HL-60 (cell line): ENCODE measurements at places on chromosomes 1 and 21.

DNA sequence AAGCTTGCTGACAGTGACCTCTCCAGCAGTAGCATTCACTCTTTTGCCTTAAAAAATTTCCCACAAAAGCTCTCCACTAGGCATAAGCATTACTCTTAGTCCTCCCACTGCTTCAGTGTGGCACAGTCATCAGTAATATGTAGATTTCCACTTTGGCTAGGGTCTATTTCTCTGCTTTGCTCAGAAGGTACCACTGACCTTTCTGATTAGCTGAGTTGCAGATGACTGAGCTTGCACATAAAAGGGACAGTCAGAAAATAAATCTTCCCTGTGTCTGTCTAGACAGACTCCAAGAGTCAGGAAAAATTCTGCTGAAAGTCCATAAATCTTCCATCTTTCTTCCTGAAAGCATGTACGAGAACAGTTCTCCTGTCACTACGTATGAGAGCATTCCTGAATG lies 56.6 kb upstream of the APP start:
- no peak for DNase-seq

DNA sequence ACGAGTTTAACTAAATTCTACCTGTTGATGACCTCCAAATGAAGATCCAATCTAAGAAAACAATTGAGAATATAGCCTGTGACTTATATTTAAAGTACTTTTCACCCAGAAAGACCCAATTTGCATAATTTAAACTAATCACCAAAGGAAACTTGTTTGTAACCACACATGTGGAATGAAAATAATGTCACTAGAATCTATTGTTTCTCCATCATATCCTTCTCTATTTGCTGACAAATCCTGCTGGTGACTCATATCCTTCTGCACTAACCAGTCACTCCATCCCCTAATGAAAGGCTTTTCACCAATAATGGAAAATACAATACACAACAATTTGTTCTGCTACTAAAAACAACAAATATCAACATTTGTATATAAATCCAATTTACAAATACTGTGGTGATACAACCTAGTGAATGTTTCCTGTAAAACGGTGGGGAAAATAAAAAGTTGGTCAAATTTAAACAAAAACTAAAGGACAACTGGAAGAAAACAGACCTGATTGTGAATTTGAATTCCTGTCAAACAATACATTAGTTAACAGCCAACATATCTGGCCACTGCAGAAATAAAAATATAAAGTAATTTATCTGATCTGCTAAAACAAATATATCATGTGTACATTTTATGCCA lies 6.5 kb downstream of the PTP4A2 start:
- no peak for DNase-seq

DNA sequence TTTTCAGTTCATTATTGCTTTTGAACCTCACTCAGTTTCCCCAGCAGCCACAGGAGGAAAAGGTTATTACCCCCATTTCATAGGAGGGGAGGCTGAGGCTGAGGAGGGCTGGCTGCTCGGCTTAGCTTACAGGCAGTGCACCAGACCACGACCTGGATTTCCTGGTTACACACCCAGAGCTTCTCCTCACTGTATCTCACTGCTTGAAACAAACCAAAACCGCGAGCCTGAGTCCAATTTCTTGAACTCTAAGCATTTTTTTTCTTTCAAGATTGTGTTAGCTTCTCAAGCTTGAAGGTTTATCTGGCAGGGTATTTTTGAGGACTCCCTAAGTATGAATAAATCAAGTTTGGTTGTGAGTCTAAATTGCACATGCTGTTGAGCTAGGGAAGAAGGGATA lies 188.9 kb upstream of the EDN2 start:
- DNase-seq, result peak; percentile 38

DNA sequence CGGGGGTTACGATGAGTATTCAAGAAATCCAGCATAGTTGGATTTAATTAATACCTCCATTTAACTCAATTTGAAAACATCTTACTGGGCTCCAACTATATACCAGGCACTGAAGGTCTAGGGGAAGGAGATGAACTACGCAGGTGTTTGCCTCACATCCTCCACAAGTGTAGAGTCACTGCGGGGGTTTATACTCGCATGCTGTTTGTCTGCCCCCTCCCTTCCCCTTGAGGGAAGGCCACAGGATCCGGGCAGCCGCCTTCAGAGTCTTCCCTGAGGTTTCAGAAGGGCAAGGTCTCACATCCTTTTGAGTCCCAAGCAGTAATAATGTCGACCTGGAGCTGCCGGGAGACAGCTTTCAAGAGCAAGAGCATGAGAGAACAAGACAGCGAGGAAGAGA lies 142.4 kb upstream of the GALNT2 start:
- no peak for DNase-seq

DNA sequence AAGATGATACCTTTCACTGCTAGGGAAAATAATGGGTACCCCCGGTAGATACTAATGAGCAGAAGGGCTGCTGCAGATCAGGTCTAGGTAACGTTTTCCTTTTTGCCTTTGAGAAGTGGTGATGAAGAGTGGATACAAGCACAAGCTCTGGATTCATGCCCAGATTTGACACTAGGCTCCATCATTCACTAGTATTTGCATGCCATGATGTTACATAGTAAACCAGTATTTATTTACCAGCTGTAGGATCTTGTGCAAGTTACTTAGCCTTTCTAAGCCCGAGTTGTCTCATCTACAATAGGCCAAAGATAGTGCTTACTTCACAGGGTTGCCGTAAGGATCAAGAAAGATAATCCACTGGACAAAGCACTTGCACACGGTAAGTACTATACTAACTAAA lies 14.2 kb downstream of the PTPN14 start:
- DNase-seq, result no peak

DNA sequence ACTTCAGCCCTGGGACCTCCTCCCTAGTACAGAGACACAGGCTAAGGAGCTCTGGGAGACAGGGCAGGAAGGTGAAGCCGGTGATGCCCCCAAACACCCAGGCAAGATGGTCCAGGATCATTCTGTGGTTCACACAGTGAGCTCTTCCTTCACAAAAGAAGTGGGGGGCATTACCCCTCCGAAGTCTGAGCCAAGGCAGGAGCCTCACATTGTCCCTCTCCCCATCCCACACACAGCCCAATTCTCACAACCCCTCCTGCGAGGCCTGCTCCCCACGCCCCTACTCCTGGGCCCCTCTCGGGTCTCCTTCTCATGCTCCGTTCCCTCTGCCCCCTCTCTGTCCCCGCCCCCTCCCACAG lies 10.7 kb downstream of the MEF2D start:
- peak; percentile 28 for DNase-seq

GRCh38 chr1:156126630-156127534 lies 12.4 kb downstream of the LMNA start:
- DNase-seq, result peak; percentile 83

- no peak for DNase-seq
Observed at GRCh38 chr1:180248176-180248575, 18.1 kb downstream of the LHX4 start.

- peak; percentile 53 for DNase-seq
Observed at GRCh38 chr1:6634371-6635052, 9.8 kb downstream of the THAP3 start.

DNA sequence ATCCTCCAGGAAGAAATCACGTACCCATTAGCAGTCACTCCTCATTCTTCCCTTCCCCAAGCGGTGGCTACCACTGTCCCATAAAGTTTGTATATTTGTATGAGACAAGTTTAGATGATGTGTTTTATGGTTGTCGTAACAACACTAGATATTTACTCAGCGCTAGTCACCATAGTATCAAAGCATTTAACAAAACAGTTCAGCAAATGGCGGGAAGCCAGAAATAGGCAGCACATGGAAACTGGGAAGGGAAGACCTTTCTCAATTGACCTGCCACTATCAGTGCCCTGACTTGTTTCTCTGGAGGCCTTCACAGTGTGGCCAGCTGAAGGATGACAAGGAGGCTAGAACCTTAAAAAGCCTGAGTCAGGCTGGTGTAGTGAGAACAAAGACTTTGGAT lies 31.1 kb downstream of the CNST start:
- DNase-seq, result no peak

GRCh38 chr1:47984175-47984789 lies 12.9 kb downstream of the TRABD2B start:
- DNase-seq, result no peak

GRCh38 chr1:171254859-171255258 lies 6.6 kb downstream of the FMO1 start:
- no peak for DNase-seq

DNA sequence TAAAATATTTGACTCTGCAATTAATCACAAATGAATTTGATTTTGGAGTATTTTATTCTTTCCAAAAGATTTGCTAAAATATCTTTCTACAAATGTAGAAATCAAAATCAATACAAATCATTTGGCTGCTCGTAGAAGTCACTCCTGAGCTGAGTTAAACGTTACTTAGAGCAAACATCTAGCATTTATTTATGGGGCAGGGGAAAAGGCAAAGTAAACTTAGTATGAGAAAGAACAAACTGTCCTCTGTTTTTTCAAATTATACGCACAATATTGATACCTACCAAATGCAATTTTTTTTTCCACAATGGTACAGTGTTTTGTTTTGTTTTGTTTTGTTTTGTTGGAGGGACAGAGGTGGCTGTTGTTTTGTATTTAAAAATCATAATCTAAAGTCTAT lies 233.8 kb downstream of the TTLL7 start:
- no peak for DNase-seq

DNA sequence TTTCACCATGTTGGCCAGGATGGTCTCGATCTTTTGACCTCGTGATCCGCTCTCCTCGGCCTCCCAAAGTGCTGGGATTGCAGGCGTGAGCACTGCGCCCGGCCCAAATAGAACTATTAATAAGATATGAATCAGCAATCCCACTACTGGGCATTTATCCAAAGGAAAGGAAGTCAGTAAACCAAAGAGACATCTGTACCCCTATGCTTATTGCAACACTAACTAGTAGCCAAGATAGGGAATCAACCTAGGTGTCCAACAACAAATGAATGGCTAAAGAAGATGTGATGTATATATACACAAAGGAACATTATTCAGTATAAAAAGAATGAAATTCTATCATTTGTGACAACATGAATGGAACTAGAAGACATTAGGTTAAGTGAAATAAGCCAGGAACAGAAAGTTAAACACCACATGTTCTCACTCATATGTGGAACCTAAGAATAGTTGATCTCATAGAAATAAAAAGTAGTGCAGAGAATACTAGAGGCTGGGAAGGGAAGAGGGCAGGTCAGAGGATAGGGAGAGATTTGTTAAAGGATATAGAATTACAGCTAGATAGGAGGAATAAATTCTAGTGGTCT lies 48.8 kb downstream of the XPR1 start:
- no peak for DNase-seq

GRCh38 chr1:151158326-151158725 lies 1.9 kb downstream of the TNFAIP8L2 start:
- DNase-seq, result no peak

DNA sequence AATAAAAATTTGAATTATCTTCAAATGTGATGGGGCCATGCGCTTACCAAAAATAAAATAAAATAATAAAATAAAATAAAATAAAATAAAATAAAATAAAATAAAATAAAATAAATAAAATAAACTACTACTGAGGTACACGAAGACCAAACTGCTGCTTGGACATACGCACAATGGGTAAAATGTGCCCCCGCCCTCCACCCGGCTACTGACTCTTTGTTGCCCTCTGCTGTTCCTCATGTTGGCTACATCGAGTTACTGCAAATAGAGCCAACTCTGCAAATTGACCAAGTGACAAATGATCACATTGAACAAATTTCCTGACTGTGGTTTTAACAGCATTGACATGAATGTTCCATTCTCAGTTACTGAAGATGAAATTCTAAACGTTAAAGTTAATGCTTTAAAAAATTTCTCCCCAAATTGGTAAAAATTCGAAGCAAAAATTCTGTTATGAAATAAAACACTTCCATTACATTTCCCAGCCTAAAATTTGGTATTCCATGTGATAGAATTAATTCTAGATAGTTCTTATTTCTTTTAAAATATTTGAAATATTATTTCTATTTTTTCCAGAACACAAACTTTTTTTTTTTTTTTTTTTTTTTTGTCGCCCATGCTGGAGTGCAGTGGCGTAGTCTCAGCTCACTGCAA lies 18.8 kb upstream of the MAP1LC3C start:
- DNase-seq, result peak; percentile 38

DNA sequence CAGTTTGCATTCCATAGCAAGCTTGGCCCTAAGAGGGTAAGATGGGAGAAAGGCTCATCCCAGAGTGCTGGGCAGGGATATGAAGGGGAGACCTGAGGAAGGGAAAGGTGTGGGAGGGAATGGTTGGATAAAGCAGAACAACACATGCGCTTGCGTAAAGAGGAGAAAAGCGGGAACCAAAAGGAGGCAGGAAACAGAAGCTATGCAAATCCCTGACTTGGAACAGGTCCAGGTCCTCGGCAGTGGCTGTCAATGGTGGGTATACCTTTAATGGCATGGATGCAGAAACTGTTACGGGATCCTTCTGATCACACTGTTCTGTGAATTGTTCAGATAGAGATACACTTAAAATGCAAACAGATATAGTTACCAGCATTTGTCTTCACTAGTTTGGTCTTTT lies 455.6 kb downstream of the SIPA1L2 start:
- DNase-seq, result no peak

- DNase-seq, result no peak
Observed at GRCh38 chr1:90881034-90881433, 140.8 kb downstream of the ZNF644 start.

DNA sequence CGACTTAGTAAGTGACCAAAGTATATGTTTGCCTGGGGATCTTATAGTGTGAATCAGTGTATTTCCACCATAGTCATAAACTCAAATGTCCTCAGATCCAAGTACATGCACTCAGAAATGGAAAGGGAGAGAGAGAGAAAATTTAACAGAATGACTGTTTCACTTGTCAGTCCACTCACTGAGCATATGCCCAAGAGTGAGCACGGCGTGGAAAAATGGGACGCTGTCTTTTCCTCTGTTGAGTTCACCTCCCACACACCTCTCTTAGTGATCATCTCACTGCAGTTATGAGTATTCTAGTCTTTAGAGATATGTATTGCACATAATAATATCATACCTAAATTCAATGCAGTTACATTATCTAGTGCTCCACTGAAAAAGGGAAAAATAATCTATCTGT lies 156.8 kb upstream of the PRMT6 start:
- DNase-seq, result no peak

- no peak for DNase-seq
Observed at GRCh38 chr1:70331962-70332361, 22.6 kb downstream of the ANKRD13C start.

GRCh38 chr1:95375174-95375573 lies 141.2 kb downstream of the RWDD3 start:
- DNase-seq, result no peak

GRCh38 chr1:29354511-29355098 lies 118.3 kb downstream of the PTPRU start:
- no peak for DNase-seq

GRCh38 chr21:20308586-20309315 lies 689.5 kb upstream of the NCAM2 start:
- DNase-seq, result no peak

DNA sequence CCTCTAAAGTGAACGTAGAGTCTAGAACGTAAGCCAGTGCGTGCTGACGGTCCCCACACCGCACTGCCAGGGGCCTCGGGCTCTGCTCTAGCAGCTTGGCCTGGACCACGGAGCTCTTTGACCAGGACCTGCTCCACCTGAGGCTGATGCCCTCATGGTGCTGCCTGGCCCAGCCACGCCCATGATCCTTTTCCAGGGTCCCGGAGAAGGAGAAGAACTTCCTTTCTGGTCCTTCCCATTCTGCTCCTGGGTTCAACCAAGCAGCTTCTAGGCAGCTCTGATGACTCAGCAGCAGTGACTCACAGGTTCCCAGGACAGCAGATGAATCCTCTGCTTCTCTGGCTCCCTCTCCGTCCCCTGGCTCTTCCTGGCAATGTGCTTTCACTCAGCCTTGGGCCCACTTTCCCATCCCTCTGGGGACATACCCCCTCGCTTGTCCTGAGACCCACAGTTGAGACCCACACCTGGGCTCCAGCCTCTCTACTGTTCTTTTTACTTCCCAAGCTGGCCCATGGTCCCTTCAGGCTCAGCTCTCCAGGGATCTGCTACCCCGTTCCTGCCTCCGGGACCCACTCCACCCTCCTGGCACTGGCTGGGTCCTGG lies 246.3 kb upstream of the RAB4A start:
- DNase-seq, result peak; percentile 92
